ENCODE measurements at places on chromosomes 12 and 14.

DNA sequence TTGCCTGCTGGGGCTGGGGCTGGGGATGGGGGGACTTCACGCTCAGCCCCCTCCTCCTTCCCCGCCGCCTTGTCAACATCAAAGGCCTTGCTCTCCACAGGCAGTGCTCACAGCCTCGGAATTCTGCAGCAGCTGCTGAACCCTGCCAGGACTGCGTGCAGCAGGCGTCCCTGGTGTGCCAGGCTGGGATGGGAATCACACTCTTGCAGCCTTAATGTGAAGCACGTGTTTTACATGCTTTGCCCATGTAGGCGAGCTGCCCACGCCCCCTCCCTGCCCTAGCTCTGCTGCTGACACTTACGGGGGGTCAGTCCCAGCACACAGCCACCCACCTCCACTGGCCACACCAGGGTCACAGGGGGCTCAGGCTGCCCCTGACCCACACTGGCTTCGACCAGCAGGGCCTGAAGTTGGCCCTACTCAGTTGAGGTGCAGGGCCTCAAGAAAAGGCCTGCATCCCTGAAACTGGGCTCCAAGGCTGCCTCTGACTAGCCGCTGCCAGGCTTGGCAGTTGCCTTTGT lies 276.2 kb upstream of the RTL1 start:
- peak; percentile 9 for DNase-seq

DNA sequence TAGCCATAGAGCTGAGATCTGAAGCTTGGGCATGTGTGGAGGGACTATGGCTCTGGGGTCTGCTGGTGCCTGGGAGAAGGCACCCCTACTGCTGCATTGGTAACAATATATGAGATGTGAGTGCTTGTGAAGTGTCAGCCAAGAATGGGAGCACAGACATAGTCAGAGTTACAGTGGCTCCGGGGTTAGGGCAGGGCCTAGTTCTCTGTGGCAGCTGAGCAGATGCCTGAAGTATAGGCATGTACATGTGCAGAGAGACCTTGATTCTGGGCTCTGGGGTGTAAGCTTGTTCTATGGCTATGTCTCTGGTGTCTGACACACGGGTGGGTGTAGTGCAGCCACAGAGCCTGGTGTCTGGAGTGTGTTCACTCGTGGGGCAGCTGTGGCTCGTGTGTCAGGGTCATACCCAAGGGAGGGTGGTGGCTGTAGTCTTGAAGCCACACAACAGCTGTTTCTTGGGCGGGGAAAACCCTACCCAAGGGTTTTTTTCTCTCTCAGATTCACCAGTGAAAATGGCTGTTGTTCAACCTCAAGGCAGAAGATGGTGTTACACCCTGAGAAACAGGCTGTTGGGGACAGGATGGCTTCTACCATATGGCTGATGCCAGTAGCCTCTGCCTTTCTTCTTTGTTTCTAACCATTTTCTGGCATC lies 11.9 kb upstream of the TCL1A start:
- peak; percentile 73 for DNase-seq

DNA sequence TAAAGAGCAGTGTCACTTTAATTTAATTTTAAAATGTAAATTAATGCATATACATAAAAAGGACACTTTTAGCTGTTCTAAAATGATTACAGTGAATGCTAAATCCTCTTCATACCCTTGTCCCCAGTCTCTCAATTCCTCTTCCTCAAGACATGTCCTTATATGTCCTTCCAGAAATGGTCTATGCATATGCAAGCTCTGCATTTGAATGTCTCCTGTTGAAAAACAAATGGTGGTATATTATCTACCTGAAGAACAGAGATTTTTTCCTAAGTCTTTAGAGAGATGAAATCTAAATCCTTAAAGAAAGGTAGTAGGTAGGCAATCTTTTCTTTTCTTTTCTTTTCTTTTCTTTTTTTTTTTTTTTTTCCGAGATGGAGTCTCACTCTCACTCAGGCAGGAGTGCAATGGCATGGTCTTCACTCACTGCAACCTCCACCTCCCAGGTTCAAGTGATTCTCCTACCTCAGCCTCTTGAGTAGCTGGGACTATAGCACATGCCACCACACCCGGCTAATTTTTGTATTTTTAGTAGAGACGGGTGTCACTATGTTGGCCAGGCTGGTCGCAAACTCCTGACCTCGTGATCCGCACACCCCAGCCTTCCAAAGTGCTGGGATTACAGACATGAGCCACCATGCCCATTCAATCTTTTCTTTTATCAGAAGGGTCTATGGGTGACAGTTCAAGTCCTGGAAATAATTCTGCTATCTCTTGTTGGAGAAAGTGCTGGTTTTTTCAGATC lies 180.5 kb downstream of the PRKCH start:
- DNase-seq, result no peak

- DNase-seq, result peak; percentile 39
Measured at GRCh38 chr14:65003394-65003793, 16.7 kb downstream of the FNTB start.

- DNase-seq, result no peak
Measured at GRCh38 chr12:18612971-18613370, 124.8 kb downstream of the PLCZ1 start.

- no peak for DNase-seq
Measured at GRCh38 chr12:68557011-68557730, 53.5 kb upstream of the RAP1B start.

- no peak for DNase-seq
Measured at GRCh38 chr12:108582509-108582908, 15.4 kb downstream of the TMEM119 start.

GRCh38 chr14:34539407-34540180 lies at the start of gene EAPP:
Gene EAPP, minus strand, starts transcription at chr14:34539701. Its CDS starts 73 bp downstream, at chr14:34539628.
- DNase-seq, result peak; percentile 97

- no peak for DNase-seq
Measured at GRCh38 chr14:97695456-97695981, 898.3 kb downstream of the VRK1 start.

DNA sequence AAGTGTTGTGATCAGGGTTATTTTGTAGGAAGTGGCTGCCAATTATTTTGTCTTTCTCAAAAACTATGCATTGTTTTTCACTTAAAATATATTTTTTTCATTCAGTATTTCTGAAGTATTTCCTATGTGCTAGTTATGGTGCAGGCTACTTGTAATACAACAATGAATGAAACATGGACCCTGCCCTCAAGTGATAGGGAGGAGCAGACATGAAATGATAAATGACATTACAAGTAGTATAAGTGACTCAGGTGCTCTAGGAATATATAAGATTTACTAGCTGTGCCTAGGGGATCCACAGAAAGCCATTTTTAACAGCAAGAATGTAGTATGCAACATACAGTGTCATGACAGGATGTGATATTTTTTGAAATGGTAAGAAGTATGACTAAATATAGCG lies 65.3 kb downstream of the TTLL5 start:
- DNase-seq, result no peak

DNA sequence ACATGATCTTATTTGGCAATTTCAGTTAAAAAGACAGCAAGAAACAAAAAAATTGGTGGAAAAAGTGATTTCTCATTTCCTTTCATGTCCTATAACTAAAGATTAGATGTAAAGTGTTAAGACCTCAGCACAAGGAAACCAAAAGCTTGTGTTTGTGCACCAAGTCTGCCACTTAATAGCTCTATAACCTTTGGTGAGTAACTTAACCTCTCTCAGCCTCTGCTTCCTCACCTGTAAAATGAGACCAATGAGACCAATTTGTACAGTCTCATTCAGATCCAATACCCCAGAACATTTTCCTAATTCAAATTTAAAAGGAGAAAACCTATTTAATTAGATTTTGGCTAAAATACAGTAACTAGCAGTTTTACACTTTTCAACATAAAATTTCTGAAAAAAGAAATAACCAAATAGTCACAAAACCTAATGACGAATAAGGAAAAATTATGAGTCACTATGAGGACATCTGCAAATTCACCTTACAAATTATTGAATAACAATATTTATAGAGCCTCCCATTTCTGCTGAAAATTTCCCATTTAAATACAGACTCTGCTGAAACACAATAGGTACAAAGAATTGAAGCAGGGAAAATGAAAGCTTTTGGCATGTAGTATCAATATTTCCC lies 71.1 kb downstream of the EPS8 start:
- no peak for DNase-seq

- no peak for DNase-seq
Measured at GRCh38 chr14:28999656-29000055, 233.1 kb downstream of the FOXG1 start.

GRCh38 chr12:724194-724855 lies 28.1 kb upstream of the WNK1 start:
- no peak for DNase-seq

DNA sequence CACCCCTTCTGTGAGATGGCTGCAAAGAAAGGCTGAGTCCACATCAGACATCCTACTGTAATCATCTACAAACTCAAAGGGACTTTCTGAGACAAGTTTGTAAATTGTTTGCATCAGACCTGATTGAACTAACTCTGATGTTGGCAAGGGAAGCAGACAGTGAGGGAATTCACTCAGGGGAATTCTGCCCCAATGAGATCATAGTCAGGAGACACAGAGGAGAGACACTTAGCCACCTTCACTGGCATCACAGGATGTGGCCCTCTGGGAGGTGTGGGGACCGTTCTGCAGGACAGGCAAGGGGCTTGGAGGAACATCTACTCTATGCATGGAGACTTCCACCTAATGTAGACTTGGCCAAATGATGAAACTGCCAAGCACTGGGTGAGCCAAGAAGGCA lies 70.7 kb upstream of the DDX11 start:
- DNase-seq, result no peak

DNA sequence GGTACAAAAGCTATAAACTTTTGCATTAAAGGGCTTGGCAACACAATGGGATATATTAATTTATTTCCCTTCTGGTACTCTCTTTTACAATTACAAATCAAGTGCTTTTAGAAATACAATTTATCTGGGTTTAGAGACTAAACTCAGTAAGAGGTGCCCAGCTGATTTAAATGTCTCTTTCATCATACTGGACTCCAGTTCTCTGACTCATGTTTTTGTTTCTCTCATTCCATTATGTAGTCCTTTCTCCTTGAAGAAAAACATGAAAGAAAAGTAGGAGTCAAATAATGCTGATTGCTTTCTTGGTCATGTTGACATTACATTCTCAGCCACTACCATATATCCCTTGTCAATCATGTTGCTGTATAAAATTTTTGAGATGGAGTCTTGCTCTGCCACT lies 36.3 kb upstream of the CFL2 start:
- no peak for DNase-seq

- DNase-seq, result no peak
Measured at GRCh38 chr12:49917166-49917787, 13.6 kb upstream of the FAIM2 start.

DNA sequence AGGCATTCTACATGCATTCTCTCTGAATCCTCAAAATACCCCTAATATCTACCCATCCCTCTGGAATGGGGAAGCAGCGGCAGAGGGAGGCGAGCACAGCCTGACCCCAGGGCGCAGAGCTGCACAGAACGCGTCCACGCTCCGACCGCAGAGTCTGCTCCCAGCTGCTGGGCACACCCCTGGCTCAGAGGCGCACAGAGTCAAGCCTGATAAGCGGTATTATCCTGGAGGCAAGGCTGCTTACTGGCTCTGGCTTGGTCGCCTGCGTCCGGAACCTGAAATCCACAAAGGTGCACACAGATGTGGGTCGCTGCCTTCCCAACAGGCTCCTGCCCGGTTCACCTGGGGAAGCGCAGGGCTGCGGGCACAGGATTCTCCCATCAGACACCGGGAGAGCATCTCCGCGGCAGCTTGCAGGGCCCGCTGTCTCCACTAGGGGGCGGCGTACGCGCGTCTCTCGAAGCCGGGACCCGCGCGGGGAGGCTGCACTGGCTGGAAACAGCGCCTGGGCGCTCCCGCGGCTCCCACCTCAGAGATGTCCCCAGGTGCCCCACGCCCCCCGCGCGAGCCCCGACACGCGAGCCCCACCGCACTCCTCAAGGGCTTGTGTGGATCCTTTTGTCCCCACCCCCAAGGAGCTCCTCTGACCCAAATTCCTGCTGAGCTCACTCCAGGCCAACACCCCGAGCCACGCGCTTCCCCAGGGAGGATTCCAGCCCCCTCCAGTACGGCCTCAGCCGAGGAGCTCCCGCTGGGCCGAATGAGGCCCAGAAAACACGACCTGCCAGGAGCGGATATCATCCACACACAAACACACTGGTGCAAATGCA lies 120.1 kb upstream of the FZD10 start:
- DNase-seq, result no peak

DNA sequence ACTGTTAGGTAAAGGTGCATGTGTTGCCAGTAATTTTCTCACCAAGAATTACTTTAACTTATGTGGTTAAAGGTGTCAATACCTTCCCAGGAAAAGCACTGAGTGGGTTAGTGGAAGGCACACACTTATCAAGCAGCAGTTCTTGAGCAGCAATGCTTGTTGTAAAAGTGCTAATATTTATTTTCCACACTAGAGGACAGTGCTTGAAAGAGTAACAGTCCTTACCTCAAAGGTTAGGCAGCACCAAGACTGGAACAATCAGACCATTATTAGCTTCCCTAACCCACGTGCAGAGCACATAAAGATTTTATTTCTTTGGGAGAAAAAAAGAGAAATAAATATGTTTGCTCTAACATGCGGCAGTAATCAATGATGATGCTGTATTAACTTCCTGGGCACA lies 48.8 kb upstream of the KRR1 start:
- DNase-seq, result peak; percentile 21

DNA sequence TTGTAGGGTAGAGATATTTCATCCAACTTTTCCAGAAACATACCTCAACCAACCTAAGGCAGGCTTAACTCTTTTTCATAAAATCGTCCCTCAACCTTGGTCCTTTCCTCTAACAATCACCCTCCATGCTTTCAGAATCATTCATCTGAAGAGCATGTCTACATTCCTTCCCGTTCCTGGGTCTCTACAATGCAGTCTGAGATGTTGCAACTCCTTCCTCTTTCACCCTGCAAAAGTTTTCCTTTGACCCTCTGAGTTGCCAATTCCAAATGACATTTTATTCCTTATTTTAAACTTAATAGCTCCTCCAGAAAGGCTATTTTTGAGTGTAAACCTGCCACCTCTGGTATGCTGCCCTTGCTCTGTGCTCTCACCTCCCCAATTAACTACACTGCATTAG lies 16.7 kb downstream of the SLC7A7 start:
- DNase-seq, result no peak

GRCh38 chr12:86233126-86233525 lies 23.1 kb downstream of the MGAT4C start:
- no peak for DNase-seq
